GM23248 (cell line): ENCODE measurements at places on chromosomes 2 and 18. TPM values are rescaled to one million over a fixed set of nuclear protein-coding genes. Genes with fewer than 3 reads are reported as not detected.

- no peak for DNase-seq
- no peak overlapping the region for H3K4me3 ChIP-seq
- H3K4me1 ChIP-seq: no peaks in the 10 kb centered on the region
- peaks cover 7% of the 10 kb centered on the region; the same call in 1 of the 2 replicates for H3K27me3 ChIP-seq
These were observed 224.5 kb upstream of the MGAT5 start for GRCh38 chr2:134029418-134029817.

DNA sequence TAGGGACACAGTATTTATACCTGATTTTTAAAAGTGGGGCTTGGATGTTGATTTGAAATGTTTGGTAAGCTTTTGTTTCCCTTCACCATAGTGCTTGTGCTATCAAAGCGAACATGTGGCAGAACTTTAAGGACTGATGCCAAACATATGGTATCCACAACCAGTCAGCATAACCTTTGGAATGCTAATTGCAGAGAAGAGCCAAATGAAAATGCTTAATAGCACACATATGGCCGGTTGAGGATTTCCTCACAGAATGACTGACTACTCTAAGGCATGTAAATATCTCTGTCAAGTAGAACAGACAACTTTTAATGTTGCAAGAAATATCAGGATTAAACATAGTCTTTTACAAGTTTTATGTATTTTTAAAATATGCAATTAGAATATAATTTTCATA lies 120.9 kb upstream of the COL3A1 start:
- no peaks in the 10 kb centered on the region for H3K36me3 ChIP-seq
- peak; percentile 90 for DNase-seq

GRCh38 chr2:145593991-145594614 lies 1074.2 kb upstream of the ZEB2 start:
- H3K4me3 ChIP-seq: no peak overlapping the region; the same call in 1 of the 2 replicates
- no peaks in the 10 kb centered on the region for H3K27me3 ChIP-seq
- peak overlapping the region; percentile 68 for H3K27ac ChIP-seq
- peaks cover 69% of the 10 kb centered on the region for H3K4me1 ChIP-seq
- no peaks in the 10 kb centered on the region for H3K36me3 ChIP-seq
- peak; percentile 93 for DNase-seq

DNA sequence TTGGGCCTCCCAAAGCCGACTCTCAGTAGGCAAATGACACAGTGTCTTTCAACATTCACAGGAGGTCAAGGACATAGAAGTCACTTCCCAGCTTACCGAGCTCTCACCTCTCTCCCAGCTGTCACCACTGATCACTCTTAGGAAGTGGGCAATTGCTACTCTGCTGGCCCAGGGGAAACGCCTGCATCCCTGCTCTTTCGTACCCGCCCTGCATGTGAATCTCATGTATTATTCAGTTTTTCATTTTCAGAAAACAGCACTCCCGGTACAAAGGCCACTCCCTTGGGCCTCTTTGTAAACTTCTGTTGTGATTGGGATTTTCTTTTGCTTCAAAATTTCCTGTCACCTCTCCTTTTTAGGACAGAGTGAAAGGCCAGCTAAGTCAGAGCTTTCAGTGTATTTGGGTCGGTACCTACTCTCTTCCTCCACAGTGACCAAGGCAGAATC lies 15.4 kb downstream of the MRPL44 start:
- H3K4me1 ChIP-seq: peaks cover 29% of the 10 kb centered on the region
- H3K27ac ChIP-seq: peak overlapping the region; percentile 29
- H3K4me3 ChIP-seq: no peak overlapping the region
- peaks cover 46% of the 10 kb centered on the region for H3K36me3 ChIP-seq
- DNase-seq: no peak
- H3K27me3 ChIP-seq: no peaks in the 10 kb centered on the region

GRCh38 chr18:58288921-58289797 lies 245.1 kb downstream of the NEDD4L start:
- no peaks in the 10 kb centered on the region for H3K27me3 ChIP-seq
- peak; percentile 55 for DNase-seq
- peaks cover 18% of the 10 kb centered on the region for H3K4me1 ChIP-seq

GRCh38 chr2:46086578-46087070 lies 210.6 kb upstream of the EPAS1 start:
- DNase-seq: no peak
- no peak overlapping the region for H3K4me3 ChIP-seq
- peaks cover 14% of the 10 kb centered on the region; the same call in 1 of the 2 replicates for H3K4me1 ChIP-seq
- no peak overlapping the region for H3K27ac ChIP-seq
- H3K27me3 ChIP-seq: no peaks in the 10 kb centered on the region

The CROCC2 gene
- under 0.01 and 2.4 TPM in 2 replicates for total RNA-seq
